Stimulated activated CD4-positive, alpha-beta T cell treated with anti-CD3 and anti-CD28 coated beads, Interleukin-15, amount 100 ng/mL, for 1 hour (primary cell): ENCODE measurements at places on chromosomes 12 and 14.

DNA sequence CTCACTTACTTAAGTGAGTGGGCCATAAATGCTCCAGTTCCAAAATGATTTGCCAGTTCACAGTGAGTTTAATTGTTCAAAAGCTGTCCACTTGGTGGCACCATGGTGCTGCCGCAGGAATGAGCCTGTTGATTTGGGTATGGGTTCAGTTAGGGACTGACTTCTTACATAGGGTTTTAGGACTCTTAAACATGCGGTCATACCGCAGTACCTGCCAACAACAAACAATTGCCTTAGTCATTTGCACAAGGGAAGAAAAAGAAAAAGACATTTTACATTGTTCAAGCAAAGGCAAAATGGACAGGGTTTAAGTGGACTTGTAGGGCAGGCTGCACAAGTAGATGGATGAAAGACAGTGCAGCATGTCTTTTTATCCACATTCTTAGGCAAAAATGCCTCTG lies 80.0 kb upstream of the DBX2 start:
- no peak for DNase-seq

GRCh38 chr12:57772429-57773322 lies at the start of gene EEF1AKMT3:
Gene EEF1AKMT3 (plus strand): TSS chr12:57772614. CDS start chr12:57772725, 111 bp downstream.
- DNase-seq, result no peak

DNA sequence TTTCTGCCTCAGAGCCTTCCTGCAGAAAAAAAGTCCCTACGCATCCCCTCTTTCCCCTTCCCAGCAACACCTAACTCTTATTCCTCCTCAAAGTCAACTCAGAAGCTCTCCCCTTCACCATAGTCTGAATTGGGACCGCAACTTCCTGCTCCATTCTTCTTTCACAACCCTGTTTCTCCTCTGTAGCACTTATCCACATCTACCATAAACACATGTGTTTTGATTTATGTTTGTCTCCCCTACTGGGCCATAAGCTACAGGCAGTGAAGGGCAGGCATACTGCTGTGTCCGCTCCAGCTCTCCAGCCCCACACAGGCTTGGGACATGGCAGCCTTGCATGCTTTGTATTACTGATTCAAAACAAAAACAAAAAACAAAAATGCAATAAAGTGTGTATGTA lies 5.9 kb downstream of the SDR9C7 start:
- no peak for DNase-seq

GRCh38 chr14:88929656-88930436 lies 105.4 kb downstream of the TTC8 start:
- DNase-seq, result no peak

- no peak for DNase-seq
These were observed 114.3 kb downstream of the KSR2 start for GRCh38 chr12:117854339-117855012.

DNA sequence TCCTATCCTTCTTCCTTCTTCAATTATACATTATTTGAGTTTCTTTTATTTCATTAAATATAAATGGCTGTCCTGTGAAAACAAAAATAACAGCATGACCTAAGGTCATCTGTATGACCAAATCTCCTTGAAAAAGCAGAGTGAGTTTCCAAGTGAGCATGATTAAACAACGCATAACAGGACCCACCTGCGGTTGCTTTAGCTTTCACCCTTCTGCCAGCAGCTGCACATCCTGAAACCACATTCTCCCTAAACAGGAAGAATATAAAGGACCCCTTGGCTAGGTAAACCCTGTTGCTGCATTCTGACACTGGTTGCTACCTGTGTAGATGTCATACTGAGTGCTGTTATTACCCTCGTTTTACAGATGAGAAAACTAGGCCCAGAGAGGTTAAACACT lies 42.8 kb upstream of the CPM start:
- DNase-seq, result no peak

GRCh38 chr12:104964856-104965205 lies 6.7 kb upstream of the SLC41A2 start:
- DNase-seq, result no peak

DNA sequence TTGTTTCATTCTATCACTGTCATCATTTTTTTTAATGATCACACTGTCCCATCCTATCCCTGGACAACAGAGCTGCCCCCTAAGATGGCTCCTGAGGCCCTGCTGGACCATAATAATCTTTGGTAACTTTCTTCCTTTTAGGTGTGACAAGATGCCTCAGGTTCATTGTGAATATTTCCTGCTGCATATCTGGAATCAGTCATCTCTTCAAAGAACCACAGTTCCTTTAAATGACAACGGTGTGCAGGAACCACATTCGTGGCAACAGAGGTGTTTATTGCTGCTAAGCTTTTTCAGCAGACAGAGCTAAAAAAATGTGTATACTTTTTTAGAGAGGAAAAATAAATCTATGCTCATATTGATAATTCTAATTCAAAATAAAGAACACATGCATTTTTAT lies 312.9 kb downstream of the MED13L start:
- DNase-seq, result no peak

DNA sequence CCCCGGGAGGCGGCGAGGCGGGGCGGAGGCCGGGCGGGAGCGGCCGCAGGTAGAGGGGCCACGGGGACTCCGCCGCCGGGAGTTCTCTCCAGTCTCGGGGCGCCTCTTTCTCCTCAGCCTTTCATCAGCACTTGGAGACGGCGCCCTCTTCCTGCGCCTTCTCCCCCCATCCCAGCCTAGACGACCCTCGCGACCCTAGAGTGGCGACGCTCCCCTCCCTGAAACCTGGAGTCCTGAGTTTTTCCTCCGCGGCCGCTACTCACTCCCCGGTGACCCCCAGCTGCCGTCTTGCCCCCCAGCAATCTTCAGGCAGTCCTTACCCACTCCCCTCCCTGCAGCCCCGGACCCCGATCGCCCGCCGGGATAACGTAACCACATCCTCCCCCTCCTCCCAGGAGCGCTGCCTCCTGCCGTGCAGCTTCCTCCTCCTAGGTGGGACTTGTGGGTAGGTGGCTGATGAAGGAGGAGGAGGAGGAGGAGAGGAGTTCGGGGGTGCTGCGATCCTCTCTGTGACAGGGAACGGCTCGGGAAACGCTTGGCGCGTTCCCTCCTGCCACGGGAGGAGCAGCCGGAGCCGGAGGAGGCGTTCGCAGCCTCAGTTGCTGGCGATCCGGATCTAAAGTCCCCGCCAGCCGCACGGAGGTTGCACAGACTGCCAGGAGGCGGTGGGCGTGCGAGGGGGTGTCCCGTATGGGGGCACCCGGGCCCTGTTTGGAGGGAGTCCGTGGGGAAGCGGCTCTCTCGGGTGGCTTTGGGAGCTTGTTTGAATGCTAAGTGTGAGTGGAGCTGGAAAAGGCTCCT lies 891 bp downstream of the PLEKHA5 start:
- no peak for DNase-seq

DNA sequence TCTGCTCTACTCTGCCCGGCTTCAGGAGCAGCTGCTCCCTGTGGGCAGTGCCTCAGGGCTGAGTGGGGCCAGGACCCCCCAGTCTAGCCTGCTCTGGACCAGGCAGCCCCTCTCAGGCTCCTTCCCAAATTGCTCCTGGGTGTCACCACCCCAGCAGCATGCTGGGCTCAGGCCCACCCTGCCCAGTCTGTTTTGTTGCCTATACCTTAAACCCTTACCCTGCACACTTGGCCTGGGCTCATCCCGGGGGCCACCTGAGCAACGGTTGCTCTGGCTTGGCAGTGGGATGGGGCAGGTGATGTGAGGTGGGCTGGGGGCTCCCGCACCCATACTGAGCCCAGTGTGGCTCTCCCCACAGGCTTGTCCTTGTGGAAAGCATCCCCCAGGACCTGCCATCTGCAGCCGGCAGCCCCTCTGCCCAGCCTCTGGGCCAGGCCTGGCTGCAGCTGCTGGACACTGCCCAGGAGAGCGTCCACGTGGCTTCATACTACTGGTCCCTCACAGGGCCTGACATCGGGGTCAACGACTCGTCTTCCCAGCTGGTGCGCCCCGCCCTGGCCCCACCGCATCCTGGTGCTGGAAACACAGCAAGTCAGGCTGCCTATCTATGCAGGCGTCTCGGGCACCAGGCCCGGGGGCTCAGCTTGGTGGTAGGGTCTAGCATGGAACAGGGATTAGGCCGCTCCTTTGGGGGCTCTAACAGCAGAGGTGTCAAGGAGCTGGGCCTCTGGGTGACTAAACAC lies 3.9 kb downstream of the PLD4 start:
- DNase-seq, result no peak

DNA sequence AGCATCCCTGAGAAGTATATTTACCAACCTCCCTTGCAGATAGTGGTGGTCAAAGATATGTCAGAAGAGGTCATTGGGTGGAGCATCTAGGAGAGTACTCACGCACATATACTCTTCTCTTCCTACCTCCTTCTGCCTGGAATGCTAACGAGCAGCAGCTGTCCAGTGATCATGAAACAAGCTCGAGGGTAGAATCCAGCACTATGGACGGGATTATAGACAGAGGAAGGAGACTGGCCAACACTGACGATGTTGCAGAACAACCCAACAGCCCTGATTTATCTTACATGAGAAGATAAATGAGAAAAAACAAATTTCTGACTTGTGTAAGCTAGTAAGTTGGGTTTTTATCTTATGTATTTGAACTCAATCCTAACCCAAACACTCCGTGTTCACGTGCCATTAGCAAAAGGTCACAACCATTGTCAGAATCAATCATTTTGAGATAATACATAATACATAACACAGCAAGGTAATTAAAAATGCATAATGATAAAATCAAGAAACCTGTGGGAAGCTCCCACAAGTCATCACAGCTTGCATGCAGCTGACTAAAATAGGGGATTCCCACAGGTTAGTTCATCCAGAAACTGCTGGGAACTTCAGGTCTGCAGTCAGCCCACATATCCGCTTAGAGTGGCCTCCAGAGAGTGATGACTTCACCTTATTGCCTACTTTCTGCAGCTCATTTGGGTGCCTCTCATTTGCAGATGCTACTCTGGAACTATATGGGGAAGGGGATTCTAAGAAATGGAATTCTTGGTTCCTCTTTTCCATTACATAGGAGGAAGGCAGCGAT lies 36.3 kb upstream of the STK38L start:
- DNase-seq, result no peak

GRCh38 chr14:60211153-60211552 lies 37.9 kb upstream of the PPM1A start:
- DNase-seq, result no peak

GRCh38 chr14:106562451-106562850 lies 1036.1 kb downstream of the TMEM121 start:
- DNase-seq, result no peak

- DNase-seq, result no peak
These were observed 8.2 kb upstream of the NTS start for GRCh38 chr12:85865890-85866289.

- no peak for DNase-seq
These were observed 58.8 kb downstream of the SEL1L start for GRCh38 chr14:81474685-81475324.

DNA sequence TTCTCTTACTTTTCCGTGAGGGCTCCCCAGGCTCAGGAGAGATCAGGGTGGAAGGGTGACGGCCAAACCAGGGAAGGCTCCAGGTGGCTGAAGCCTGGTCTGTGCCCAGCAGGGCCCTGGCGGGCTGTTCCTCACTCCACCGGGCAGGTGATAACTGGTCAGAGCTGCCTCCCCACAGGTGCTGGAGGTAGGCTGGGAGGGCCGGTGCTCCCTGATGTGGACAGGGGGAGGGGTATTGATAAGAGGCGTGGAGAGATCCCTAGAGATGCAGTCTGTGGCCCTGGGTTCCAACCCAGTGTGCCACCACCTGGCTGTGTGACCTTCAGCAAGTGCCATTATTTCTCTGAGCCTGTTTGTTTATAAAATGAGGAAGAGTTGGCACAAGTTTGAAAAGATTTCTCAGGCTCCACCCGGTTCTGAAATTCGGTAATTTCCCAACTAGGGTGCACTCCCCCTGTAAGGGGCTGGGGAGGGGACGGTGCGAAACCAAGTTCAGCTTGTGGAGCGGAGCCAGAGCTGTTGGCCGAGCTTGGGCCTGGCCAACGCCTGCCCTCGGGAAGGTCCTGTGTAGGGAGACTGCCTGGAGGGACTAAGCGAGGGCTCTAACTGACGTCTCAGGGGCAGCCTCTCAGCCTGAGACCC lies 1.0 kb upstream of the NR4A1 start:
- DNase-seq, result no peak

DNA sequence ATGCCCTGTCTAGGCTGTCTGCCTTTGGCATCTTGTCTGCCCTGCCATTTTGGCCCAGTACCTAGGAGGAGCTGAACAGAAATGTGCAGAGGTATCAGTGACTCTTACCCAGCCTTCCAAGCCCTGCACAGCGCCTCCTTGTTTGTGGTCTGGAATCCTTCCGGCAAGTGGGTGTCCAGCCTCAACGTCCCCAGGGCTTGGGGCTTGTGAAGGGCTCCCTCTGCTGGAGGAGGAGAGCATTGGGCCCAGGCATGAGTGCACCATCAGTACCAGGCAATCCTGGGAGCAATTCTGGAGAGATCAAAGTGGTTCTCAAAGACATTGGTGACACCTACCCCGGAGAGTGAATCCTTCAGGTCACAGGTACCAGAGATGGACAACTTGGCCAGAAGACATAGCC lies 2.4 kb upstream of the TCL1B start:
- DNase-seq, result no peak

DNA sequence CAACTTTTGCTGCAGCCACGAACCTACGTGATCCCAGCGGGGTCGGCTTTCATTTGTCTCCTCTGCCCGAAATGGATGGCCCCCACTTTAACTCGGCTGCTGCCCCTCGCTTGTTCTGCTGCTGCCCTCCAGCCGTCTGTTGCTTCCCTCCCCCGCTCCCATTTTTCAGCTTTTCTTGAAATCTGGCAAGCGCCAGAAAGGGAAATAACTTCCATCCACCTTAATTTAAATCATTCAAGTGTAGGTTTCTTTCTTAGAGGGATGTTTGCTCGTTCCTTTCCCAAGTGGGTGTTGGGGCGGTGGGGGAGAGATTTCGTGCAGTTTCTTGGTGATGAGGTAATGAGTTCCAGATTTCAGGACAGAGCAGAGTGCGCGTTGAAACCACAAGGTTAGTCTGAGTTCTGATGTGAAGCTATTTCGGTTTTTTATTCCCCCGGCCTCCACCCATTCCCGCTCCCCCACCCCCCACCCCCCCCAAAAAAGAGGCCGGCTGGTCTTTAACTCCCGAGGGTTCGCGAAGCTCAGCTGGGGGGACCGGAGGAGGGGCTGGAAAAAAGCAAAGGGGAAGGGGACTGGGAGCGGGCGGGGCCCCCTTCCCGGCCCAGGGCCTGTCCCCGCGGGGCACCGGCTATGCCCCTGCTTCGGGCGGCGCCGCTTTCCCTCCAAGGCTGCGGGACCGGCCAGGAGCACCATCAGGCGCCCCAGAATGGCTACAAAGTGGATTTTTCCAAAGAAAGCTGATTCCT lies 2.2 kb upstream of the ZFP36L1 start:
- no peak for DNase-seq

- no peak for DNase-seq
These were observed 155.0 kb downstream of the DAD1 start for GRCh38 chr14:22434030-22434429.

- DNase-seq, result no peak
These were observed 8.4 kb upstream of the TUBA1A start for GRCh38 chr12:49197256-49197655.

DNA sequence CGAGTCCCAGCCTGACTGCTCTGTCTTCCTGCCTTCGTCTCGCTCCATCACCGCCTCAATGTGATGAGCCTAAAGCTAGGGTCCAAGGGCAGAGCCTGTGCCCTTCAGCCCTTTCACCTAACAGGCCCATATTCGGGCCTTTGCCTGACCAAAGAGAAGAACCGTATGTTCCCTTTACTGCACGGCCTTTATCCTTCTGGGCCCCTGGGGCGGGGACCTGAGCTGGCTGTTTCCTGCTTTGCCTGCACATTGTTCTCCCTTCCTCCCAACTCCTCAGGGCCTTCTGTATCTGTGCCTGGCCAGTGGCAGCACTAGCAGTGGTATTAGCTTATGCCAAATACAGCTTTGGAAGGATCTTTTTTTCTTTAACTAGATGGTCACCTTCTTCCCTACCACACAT lies 8.5 kb upstream of the MYL6B start:
- no peak for DNase-seq

GRCh38 chr12:11630046-11630706 lies 19.3 kb upstream of the ETV6 start:
- DNase-seq, result no peak
